Left ventricle myocardium superior (tissue), 1 donor: ENCODE measurements at places on chromosomes 6 and 20. TPM values are rescaled to one million over a fixed set of nuclear protein-coding genes. Genes with fewer than 3 reads are reported as not detected.

DNA sequence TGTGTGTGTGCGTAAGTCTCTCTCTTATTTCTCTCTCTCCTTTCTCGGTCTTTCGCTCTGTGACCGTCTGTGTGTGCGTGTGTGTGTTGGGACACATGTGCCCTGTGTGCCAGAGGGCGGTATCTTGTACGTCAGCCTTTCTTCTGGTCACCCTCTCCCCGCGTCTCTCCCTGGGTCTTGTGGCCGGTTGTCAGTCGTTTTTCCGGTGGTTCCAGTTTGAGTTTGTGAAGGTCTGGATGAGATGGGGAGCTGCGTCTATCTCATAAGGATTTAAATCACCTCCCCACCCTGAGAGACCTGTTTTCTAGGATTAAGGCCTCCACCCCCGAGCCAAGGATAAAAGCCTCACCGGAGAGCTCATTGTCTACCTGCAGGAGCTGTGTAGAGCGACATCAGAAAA, 295.5 kb upstream of the ZNF337 start:
- DNase-seq, result no peak

DNA sequence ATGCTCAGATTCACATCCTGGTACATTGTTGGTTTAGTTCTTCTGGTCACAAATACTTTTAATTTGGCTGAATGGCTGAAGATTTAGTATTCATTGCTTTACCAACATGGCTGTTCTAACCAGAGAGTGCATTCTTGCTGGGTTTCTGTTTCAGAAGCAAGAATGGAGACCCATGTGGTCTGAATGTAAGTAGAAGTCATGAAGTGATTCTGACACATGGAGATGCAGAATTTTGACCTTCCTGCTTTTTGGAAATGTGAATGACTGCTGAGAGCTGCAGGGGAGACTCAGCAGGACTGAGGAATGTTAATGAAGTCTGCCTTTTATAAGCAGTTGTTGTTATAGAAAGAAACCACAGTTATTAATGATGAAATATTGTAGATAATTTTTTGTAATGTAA, 576.1 kb upstream of the MARCKS start:
- no peak for DNase-seq

DNA sequence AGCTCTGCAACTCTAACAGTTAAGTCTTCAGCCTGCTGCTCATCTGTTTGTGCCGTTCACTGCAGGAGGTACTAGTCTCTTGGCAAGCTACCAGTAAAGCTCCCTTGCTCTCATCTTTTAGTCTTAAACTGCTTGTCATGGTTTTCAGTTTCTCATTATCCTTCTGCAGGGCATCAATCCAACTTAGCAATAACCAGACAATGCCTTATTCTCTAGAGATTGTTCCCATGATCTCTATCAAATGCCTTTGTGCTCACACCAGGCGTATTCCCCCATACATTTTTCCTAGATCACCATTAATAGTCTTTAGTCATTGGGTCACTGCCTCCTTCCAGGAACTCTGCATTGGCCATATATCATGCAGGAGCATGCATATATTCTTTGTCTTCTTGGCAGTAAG, 171.3 kb downstream of the GRM1 start:
- no peak for DNase-seq

GRCh38 chr6:21911208-21911607, 317.7 kb downstream of the SOX4 start:
- DNase-seq, result no peak

GRCh38 chr6:163200289-163200688, 214.2 kb upstream of the QKI start:
- no peak for DNase-seq

DNA sequence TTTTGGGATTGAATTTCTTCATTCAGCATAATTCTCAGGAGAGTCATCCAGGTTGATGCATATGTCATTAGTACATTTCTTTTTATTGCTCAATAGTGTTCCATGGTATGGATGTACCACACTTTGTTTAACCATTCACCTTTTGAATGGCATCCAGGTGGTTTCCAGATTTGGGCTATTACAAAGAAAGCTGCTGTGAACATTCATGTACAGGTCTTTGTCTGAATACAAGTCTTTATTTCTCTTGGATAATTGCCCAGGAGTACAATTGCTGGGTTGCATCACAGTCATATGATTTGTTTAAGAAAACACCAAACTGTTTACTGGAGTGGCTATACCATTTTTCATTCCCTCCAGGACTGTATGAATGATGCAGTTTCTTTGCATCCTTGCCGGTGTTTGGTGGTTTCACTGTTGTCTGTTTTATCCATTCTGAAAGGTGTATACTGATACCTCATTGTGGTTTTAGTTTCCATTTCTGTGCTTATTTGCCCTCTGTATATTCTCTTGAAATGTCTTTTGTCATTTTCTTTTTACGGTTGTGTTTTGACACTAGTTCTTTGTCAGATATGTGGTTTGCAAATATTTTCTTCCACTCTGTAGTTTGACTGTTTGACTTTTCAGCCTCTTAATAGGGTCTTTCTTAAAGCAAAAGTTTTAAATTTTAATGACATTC, 8.8 kb downstream of the CDKAL1 start:
- DNase-seq, result no peak

- no peak for DNase-seq
Measured at GRCh38 chr20:62291251-62292066, 11.3 kb upstream of the ADRM1 start.

DNA sequence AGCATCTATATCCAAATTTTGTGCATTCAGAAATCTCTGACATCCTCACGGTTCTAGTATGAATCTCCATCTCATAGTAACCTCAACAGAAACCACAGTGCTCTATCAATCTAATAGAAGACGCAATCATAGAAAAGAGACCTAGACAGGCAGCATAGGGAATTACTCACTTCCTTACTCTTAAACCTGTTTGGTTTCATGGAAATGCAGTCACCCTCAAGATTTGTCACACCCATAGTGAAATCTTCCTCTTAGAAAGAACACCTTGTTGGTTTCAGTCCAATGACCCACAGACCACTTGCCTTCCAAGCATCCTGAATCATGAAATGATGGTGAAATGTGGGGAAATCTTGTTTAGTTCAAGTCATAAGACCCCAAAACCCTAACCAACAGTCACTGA, 166.1 kb upstream of the PRDM1 start:
- no peak for DNase-seq

GRCh38 chr6:65627015-65627414, 80.0 kb downstream of the EYS start:
- DNase-seq, result no peak

- no peak for DNase-seq
Measured at GRCh38 chr6:48834706-48835105, 628.3 kb downstream of the MMUT start.

The HMGCLL1 gene
- total RNA-seq, result 1.3 TPM

The TXLNB gene
- total RNA-seq, result 133 TPM

The RNASET2 gene
- 13.0 TPM for total RNA-seq

The HACE1 gene
- total RNA-seq, result 6.7 TPM

The TRIM10 gene
- total RNA-seq, result not detected

The NOX3 gene
- not detected for total RNA-seq
